ENCODE measurements at places on chromosomes 13 and 19.

DNA sequence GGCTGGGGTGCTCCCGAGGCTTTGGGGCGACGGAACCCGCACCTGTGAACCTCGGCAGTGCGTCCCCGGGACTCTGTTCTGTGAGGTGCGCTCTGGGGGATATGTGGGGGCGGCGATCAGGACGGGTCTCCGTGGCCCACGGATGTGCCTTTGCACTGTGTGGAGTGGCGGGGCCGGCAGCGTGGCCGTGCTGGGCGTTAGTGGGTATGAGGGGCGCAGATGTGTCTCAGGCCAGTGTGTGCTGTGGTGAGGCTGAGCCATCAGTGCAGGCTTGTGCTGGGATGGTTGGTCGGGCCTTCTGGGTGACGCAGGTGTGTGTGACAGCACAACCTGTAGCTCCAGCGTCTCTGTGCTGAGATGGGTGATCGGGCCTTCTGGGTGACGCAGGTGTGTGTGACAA is 16.9 kb downstream of the ZNF331 start:
- DNase-seq = no peak

GRCh38 chr13:104648291-104648690 is 1582.1 kb upstream of the SLC10A2 start:
- no peak for DNase-seq

GRCh38 chr13:42950181-42950580 is 41.9 kb downstream of the EPSTI1 start:
- no peak for DNase-seq

DNA sequence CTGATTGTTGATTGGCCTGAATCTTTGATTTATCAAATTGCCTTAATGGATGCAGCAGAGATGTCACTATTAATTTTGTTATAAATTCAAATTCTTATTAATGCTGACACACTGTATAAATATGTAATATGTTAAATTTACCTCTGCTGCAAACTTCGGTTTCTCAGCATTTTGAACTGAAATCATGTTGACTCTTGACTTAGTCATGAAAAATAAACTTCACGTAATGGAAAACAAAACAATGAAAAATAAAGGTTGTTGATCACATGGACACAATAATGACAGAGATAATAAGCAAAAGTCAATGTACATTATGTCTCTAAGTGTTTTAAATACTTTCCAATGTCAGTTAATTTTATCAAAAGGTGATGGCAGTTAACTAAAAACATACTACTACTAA is 827.6 kb downstream of the PCDH9 start:
- no peak for DNase-seq

- DNase-seq = no peak
These were observed 34.2 kb downstream of the MBNL2 start for GRCh38 chr13:97256343-97256783.

- no peak for DNase-seq
These were observed 517.2 kb upstream of the SLITRK1 start for GRCh38 chr13:84399320-84400085.

DNA sequence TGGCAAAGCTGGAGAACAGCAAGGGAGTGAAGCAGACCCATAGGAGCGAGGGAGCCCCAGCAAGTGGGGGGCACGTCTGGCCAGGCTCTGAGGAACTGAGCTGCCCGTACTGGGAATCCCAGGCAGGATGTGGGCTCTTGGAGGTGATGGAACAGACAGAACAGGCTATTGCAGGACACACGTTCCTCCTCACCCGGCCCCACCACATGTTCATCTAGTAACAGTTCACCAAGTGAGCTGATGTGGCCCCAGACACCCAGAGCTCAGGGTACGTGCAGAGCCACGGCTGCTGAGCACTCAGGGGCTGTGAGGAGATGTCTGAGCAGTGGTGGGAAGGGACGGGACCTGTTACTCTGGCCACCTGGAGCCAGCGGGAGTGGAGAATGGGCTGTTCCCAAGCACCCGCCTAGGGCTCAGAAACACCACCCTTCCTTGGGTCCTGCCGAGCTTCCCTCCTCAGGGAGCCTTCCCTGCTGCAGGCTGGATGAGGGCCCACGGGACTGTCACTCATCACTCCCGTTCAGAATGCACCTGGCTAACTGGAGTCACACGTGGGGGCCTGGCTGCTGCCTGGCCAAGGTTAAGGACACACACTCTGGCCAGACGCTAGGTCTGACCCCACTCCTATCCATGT is 18.4 kb downstream of the ELL start:
- no peak for DNase-seq

DNA sequence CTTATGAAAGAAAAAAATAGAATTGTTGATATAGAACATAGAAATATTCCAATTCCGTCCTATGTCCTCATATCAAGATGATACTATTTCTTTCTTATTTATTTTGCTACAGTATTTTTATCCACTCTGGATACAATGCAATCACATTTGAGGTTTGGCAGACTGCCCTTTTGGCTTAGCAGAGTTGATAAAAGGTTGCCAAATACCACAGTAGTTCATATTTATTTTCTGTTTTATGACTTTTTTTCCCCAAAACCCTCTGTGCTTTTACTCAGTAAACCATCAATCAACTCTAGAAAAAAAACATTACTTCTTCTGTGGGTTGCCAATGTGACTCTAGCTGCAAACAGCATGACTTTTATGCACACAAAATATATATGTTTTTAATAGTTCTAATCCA is 424.5 kb downstream of the PCDH9 start:
- DNase-seq = no peak

GRCh38 chr19:18422530-18423191 is 3.5 kb downstream of the SSBP4 start:
- DNase-seq = no peak

- no peak for DNase-seq
These were observed 59.8 kb downstream of the GGACT start for GRCh38 chr13:100528820-100529219.

GRCh38 chr13:43484432-43485225 is 302.1 kb downstream of the ENOX1 start:
- no peak for DNase-seq

- no peak for DNase-seq
These were observed 703 bp downstream of the NEK3 start for GRCh38 chr13:52158629-52159158.

GRCh38 chr13:97948041-97948440 is 5.4 kb upstream of the IPO5 start:
- DNase-seq = no peak

DNA sequence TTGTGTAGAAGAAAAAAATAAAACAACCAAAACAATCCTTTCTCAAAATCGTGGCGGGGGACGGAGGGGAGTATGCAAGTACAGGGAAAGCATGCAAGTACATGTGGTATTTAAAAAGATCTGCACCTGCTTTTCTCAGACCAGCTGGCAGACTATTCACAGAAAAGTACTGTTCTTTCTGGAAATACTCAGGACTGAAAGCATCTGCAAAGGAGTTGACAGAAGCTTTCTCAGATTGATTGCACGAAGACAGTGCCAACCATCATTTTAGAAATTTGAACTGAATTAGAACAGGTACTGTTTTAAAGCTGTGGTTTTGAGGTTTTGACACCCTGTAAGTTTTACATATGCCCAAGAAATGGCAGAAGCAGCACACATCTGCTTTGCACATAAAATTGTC is 19.8 kb upstream of the PCDH8 start:
- no peak for DNase-seq

DNA sequence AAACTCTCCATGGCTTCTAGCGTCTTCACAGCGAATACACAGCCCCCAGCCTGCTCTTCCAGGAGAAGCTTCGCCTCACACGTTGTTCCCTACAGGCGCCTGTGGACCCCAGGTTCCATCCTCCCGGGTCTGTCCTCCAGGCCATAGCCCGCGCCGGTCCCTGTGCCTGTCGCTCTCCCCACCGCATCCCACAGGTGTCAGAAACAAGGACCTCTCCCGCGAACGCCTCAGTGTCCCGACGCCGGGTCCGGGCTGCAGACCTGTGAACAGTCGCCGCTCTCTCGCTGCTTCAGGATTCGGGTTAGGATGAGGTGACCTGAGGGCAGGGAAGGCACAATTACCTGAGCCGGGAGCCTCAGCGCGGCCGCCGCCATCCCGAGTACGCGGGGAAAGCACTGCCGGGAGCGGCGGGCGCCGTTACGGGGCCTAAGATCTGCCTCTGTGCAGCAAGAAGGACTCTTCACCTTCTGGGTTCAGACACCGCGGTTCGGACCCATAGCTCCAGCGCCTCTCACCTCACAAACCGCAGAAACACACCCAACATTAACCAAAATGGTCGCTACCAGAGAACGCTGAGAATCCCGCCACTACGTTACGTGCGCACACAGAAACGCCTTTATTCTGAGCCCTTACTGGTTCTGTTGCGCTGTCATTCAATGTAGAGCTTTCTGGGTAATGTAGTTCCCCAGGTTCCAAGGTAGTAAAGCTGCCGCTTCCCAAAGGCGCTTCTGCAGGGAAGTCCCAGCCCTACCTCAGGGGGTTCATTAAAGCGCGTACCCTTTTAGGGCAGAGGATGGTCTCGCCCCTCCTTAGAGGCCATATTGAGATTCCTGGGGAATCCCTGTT is at the start of gene ZNF418:
Gene ZNF418, minus strand, starts transcription at position 583 of the 846 bp plus-strand sequence. CDS start 1,580 bp downstream, outside the sequence.
- DNase-seq = no peak

DNA sequence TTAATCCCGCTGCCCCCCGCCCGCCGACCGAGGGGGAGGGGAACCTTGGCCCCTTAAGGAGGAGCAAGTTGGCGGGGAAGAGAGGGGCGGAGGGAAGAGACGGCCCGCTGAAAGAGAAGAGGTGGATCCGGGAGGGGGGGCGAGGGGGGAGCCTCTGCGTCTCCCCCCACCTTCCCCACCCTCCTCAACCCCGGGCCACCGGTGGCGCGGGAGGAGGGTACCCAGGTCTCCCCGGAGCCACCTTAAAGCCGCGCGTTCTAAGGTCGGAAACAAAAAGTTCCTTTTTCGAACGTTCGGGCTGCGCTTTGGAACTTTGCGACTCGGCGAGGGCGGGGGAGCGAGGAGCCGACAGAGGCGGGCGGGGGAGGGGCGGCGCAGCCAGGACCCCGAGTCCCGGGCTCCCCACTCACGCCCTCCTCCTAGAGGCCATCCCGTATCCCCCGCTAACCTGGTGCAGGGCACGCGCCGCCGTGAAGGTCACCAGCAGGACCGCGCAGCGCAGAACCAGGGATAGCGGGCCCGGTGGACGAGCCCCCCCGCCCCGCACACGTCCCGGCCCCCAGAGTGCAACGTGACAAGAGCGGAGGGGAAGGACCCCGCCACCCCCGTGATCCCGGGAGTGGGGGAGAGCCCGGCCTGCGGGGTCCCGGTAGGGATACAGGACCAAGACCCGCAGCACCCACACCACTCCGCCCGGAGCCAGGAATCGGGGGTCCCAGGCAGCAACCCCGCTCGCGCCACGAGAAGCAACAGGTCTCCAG is 659 bp downstream of the ERF start:
- peak; percentile 71 for DNase-seq

DNA sequence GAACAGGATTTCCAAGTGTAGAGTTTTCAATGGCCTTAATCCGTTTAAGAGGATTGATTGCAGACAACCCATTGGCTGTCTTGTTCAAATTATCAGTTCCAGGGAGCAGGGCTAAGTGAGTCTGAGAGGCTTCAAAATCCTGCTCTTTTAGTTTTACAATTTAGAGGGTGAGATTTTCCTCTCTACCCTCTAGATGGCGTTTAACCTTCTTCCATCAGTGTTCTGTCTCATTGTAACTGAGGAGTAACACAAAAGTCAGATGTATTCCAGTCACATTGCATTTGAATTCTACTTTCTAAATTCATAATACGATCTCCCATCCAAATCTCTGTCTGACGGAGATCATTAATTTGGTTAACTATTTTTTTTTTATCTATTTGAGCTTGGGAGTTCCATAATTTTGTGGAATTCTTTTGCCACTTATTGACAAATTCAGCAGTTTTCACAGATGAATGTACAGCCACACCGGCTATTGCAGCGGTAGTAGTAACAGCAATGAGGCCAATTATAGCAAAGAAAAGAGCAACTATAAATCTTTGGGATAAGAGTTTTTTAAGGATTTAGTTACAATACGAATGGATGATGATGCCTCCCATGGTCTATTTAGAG is 7.8 kb upstream of the C19orf84 start:
- DNase-seq = no peak

- no peak for DNase-seq
These were observed 1210.2 kb upstream of the ATXN8OS start for GRCh38 chr13:68897331-68897928.

DNA sequence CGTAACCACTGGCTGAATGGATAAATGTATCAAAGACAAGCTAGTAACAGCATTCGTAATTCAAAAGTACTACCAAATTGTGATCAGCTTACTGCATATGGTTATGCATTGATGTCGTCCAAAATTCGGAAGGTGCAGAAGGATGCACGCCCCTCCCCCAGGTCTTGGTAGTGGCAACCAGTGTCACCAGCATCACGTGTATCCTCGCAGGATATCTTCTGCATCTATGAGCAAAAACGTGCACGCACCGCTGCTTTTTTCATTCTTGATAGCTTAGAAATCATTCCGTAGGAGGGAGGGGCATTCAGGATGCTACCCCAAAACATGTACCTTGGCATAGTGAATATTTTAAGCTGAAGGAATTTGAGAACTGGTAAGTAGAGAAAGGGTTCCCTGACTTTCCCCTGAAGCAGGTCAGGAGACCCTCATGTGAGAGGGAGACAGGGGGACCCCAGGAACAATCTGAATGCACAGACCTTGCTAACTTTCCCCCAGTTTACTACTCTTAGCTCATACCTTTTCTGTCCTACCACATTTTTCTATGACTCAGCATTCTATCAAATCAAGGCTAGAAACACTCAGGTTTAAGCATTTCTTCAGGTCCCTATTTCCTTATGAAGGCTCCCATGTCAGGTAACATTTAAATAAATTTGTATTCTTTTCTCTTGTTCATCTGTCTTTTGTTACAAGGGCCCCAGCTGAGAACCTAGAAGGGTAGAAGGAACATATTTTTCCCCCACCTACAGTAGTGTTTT is 61.2 kb upstream of the TM9SF2 start:
- no peak for DNase-seq

DNA sequence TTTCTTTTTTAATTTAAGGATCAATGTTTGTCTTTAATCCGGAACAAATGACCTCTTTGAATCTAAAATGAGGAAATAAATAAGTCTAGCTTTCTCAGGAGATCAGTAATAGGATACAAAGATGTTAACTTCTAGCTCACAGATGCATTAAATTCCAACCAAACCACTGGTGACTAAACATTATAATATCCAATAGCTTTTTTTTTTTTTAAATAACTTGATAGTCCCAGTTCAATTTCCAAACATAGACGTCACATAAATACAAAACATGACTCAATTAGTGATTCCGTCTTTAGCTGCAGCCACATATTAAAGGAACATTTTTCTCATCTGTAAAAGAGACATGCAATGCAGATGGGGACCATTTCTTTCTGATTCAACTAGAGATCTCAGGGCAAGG is 390.5 kb upstream of the PCDH9 start:
- DNase-seq = no peak

All from stimulated activated CD4-positive, alpha-beta T cell treated with anti-CD3 and anti-CD28 coated beads, TNF-alpha, amount 100 ng/mL, for 48 hours (primary cell).